ENCODE measurements at places on chromosomes 7 and 10. TPM values are rescaled to one million over a fixed set of nuclear protein-coding genes. Genes with fewer than 3 reads are reported as not detected.

DNA sequence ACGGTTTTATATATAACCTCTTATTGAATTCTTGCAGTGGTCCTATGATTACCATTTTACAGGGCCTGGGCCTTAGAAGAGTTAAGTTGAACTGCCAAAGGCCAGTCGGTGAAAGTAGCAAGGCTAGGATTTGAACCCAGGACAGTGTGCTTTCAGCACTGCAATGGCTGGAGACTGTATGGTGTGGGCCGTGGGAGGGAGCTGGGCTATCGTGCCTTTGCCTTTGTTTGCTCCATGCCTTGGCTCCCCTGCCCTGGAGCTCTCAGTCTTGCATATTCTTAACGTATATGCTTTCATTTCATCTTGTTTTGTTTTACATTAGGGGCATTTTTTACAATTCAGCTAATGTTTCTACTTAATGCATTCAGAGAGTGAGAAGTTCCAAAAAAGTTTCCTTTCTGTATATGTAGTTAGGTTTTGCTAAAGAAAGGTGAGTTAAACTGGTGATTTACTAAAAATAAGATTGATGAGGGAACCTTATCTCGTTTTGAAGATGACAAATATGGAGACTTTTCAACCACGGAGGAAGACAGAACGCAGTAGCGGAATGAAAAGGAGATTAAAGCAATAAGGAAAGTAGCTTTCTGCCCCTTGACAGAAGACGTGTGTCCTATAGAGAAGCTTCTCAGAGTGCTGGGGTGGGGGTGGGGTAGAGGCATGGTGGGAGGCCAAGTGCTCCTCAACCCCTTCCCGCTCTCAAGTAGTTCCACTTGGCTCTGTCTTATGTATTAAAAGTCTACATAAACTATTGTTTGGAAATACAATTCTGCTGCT, 82.5 kb downstream of the RTKN2 start:
- DNase-seq, result no peak

GRCh38 chr7:94562525-94562924, 52.9 kb downstream of the CASD1 start:
- DNase-seq, result no peak

Gene RNF148
- total RNA-seq, result 2.6 TPM

Gene SLC26A3
- 0.67 TPM for total RNA-seq

Gene TEX47
- total RNA-seq, result not detected

- no peak for DNase-seq
These were observed 31.4 kb upstream of the FAM133B start for GRCh38 chr7:92621561-92622023.

- peak; percentile 58 for DNase-seq
These were observed 73.6 kb downstream of the EGFR start for GRCh38 chr7:55092186-55092974.

- DNase-seq, result peak; percentile 69
These were observed 23.3 kb downstream of the BPGM start for GRCh38 chr7:134669845-134670373.

DNA sequence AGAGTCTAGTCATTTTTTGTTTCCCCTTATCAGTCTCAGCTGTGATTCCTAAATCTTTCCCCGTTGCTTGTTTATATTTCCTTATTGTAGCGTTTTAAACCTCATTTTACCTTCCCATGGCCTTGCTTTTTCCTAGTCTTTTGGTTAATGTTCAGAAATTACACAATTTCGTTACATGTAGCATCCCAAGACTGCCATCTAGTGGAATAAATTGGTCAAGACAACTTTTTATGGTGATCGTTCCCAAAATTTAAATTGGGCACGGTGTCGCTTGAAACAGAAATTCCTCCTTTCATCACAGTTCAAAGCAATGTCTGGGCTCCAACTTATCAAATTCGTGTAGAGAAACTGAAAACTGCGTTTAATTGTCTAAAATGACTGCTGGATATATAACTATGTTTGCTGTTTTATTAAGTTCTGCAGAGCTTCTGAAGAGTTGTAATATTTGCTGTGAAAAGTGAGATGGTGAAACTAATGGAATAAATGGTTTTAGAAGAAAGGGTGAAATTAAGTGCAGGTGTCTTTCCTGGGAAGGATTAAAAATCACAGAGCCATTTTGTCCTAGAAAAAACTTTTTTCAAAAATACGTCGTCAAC, 370.2 kb downstream of the PHF14 start:
- DNase-seq, result no peak

Gene PSTK
- total RNA-seq, result 6.2 TPM

DNA sequence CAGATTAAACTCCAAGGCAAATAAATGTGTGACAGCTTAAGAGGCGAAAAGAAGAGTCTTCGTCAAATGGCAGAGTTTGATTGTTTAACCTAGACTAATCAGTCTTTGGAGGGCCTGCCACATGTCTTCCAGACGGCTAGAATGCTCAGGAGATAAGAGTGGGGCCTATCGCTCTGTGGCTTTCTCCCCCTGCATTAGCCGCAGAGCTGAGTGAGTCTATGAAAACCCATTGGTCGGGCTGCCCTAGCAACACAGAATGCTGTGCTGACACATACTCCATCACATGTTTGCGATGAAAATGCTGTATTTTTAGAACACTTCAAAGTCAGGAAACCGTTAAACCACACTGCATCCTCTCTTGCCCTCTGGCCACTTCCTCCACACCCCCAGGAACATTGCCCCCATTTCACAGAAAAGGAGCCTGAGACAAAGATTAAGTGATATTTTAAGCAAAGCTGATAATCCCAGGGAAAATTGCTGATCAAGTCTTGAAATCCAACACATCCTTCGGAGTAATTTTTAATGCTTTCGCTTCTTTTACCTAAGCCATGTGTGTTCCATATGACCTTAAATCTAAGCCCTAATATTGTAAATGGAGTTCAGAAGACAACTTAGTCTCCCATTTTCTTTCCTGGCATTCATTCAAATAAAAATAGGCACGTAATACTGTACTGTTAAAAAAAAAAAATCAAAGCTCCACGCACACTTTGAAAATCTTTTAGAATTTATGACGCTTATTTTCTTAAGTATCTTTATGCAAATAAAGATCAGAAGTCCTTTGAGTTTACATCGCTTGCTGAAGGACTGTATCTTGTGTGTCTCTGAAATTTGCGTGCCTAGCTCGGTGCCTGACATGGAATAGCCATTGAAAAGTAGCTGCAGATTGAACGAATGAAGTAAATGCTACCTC, 161.2 kb downstream of the CELF2 start:
- peak; percentile 81 for DNase-seq

GRCh38 chr10:22803261-22803885, 89.0 kb upstream of the PIP4K2A start:
- DNase-seq, result no peak

Gene C10orf105
- total RNA-seq, result not detected

DNA sequence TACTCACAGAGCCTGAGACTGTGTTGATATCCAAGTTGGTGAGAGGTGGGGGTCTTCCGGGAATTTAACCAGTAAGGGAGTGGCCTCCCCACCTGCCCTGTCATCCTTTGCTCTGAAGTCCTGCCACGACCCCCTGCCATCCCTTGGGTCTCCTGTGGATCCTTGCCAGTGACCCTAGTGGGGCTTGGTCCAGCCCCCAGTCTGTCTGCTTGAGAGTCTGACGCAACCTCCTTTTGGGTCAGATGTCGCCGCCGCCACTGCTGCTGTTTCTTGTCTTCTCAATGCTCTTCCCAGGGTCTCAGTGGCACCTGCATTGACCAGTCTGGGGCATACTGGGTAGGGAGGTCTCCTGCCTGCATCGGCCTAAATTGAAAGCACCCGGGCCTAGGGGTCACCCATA, 28.8 kb downstream of the PAX2 start:
- DNase-seq, result no peak

GRCh38 chr7:135784013-135784412, 35.4 kb upstream of the FAM180A start:
- DNase-seq, result no peak

DNA sequence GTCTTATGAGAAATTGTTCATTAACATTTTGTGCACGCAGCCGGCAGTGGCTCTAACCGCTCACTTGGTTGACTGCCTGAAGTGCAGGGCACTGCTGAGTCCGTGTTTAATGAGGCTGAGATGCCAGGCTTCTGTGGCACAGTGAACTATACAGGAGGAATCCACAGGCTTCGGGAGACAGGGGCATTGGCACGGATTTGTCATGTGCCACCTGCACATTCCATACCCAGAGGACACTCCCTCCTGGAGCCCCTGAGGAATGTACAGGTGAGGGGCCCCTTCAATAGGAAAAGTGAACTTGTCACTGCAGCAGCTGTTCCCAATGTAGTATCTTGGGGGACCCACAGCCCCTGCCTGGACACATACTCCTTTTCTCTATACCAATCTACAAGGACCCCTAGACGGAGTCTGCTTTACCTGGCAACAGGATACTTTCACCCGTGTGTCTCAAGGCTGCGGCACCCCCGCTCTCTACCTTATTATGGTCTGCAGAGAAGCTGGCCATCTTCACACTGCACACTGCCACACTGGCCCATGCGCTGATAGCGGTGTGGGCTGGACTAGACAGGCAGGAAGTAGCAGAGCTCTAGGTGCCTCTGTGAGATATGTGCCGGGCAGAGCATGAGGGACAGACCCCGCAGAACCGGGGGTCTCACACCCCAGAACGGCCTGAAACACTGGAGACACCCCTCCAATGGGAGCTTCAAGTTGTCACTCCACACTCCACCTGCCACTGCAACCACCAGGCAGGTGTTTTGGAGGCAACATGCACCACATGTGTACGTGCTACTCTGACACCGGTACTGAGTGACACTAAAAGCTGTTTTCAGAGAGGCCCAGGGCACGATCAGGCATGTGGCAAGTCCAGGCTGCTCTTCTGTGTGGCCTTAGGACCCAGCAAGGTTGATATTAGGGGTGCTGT, 71.4 kb upstream of the RHEB start:
- DNase-seq, result no peak

DNA sequence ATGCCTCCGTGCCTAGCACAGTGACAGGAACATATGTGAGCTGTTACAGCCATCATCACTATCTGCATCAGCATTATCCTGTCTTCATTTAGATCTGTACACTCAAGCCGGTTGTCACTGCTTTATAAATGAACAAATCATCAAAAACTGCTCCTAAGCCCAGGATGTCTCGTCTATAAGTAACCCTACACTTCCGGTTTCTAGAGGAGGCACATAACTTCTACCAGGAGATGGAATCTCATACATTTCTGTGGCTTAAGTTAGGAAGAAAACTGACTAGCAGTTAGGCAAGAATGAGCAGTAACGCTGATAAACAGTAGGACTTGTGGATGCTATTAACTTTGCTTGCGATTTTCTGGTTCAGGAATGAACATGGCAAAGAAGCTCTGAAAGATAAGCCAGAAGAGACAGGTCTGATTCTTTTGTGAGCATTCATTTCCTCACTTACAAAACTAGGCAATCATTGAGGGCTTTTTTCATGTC, 1199.2 kb downstream of the SORCS3 start:
- no peak for DNase-seq

Gene C7orf33
- not detected for total RNA-seq

GRCh38 chr10:117860823-117861222, 185.9 kb downstream of the RAB11FIP2 start:
- DNase-seq, result no peak

DNA sequence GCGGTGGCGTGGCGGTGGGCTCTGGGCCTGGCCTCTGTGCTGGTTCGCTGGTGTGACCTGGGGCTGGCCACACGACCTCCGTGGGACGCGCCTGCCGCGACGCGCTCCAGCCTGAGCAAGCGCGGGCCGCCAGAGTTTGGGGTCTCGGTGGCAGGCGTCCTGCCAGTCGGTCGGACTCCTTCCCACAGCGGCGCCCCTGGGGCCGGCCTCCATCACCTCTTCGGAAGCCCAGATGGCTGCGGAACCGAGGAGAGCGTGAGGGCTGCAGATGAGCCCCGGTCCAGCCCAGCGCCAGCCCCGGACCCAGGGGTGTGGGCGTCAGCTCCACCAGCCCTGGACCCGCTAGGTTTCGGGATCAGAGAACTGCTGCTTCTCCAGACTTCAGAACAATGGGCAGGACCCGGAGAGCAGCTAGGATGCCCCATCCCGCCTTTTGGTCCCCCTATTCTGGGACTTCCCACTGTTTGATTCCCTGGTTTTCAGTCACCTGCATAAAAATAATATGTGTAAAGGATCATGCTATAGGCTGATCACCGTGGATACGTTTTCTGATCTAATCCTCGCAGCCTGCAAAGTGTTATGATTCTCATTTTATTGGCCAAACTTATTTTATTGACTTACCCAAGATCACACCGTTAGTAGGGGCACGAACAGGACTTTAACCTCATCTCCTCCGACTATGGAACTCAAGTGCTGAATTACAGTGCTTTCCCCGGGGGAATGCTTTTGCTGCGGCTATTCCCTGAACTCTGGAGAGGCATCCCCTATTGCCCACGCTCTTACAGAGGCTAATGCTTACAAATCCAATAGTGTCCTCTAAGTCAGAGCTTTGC, 2.8 kb downstream of the CYP26C1 start:
- no peak for DNase-seq

GRCh38 chr10:28393956-28394568, 91.2 kb upstream of the MPP7 start:
- no peak for DNase-seq

DNA sequence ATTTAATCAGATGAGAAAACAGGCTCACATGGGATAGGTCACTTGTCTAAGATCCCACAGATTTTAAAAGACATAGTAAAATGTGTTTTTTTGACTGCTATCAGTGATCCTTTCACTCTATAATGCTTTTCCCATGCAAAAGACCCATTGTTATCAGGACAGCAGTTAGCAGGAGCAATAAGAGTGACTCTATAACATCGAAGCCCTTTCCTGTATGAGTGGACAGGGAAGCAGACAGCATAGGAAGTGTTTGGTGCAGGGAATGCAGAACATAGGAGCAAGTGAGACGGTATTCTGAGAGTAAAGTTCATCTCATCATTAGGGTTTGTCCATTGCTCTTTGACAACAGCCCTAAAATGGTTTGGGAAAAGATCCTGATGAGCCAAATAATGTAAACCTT, 68.5 kb downstream of the SLC25A13 start:
- DNase-seq, result no peak

GRCh38 chr7:35355911-35356310, 102.0 kb upstream of the TBX20 start:
- DNase-seq, result no peak

- no peak for DNase-seq
These were observed 58.5 kb downstream of the BEND7 start for GRCh38 chr10:13470270-13470669.

Gene SERPINE1
- 8.4 TPM for total RNA-seq

GRCh38 chr10:105291571-105291970, 650.5 kb downstream of the SORCS3 start:
- DNase-seq, result no peak

Gene HIP1
- total RNA-seq, result 53.7 TPM
